ENCODE measurements at places on chromosomes 6 and 20.

DNA sequence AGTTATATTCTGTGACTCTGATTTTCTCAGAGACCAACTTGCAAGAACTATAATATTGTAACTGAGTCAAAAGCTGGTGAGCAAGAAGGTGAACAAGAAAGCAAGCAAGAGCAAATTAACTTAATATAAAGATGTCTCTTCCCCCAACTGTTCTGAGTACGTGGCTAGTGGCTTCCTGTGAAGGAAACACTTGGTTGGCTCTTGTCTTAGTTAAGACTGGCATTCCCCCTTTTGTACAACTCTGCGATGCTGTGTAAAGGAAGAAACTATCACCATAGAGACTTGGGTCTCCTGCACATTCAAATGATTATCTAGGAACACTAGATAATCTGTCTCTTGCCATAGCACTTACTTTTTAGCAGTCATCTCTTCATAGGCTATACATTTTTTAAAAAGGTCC lies 47.3 kb upstream of the TNFAIP3 start:
- DNase-seq = no peak

- DNase-seq = no peak
These were observed 7.0 kb downstream of the BEND3 start for GRCh38 chr6:107108201-107108890.

- DNase-seq = no peak
These were observed 128.1 kb upstream of the AKAP12 start for GRCh38 chr6:151111670-151112069.

GRCh38 chr6:102732898-102733297 lies 1339.4 kb downstream of the GRIK2 start:
- no peak for DNase-seq

DNA sequence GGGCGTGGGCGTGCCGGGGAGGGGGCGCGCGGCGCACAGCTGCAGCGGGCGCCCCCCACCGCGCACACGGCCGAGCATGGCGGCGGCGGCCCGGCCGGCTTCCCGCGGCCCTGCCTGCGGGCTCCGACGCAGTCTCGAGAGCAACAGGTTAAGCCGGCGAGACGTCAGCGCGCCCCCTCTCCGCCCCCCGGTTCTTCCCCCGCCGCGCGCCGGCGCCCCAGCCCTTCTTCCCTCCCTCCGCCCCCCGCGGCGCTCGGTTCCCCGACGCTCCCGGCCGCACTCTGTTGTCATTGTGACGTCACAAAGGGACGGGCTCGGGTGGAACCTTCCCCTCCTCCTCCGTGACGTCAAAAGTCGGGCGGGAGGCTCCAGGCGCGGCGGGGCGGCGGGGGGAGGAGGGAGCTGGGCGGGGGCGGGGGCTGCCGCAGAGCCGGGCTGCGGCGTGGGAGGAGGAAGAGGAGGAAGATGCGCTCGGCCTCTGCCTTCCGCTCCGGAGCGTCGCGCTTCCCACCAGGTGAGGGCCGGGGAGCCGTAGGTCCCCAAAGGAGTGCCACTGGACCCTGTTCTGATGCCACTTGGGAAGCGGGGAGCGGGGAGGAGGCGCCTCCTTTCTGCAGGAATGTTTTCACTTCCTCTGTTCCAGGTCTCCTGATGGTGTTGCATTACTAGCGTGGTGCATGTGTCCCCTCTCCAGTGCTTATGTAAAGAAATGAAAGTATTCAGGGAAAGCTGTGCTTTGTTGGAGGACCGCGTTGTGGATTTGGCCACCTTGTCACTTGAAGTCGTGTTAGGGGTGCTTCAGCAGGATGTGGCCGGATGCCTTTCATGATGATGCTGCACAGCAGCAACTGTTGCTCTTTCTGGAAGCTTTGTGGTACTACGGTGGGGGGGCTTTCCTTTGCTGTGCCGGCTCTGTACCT lies 2.8 kb downstream of the JARID2 start:
- peak; percentile 86 for DNase-seq

DNA sequence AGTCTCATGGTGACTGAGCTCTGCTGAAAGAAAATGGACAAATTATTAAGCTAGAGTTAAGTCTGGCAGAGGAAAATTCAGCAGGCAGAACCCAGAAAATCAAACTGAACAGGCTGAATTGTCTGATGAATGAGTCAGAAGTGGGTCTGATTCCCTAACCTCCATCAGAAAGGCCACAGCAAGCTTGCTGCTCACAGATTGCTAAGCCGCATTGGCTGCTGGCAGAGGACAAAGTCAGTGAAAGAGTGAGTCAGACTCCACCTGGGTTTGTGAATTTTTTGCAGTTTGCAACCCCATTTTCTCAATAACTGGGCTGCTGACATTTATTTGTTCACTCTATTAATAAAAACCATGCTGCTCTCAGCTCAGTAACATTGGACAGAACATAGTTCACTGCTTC lies 191.3 kb downstream of the EPM2A start:
- no peak for DNase-seq

- no peak for DNase-seq
These were observed 18.9 kb upstream of the ITPR3 start for GRCh38 chr6:33602180-33602579.

- peak; percentile 42 for DNase-seq
These were observed 1.7 kb downstream of the STXBP5 start for GRCh38 chr6:147205690-147206600.

GRCh38 chr6:134174672-134175531 lies 122.5 kb upstream of the SLC2A12 start:
- DNase-seq = peak; percentile 82

DNA sequence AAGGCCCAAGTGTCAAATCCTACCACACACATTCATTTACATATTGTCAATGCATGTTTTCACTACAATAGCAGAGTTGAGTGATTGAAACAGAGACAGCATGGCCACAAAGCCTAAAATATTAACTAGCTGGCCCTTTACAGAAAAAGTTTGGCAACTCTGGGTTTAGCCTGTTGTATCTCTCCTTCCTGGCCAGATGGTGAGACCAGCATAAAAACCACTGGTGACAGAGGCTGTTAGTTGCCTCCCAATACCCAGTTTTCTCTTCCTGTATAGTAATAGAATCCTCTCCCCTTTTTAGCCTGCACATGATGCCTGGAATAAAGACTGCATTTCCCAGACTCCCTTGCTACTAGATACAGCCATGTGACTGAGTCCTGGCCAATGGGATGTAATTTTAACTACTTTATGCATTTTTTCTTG lies 100.0 kb upstream of the TAB2 start:
- no peak for DNase-seq

DNA sequence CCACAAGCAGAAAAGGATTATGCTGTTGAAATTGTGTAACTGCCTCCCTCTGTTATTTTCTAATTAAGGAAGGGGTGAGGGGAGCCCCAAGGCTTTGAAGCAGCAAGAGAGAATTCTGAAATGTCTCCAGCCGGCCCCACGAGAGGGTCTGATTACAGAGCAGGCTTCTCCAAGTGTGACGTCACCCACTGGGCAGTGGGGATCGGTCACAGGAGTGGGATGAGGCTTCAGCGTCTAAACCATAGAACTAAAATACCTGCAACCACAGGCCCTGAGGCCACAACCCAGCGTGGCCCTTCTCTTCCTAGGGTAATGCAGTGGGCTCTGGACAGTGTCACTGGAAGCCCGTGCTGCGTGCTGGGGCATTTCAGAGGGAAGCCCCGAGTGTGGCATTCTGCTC lies 38.6 kb upstream of the APCDD1L start:
- no peak for DNase-seq

Data from NCI-H748 treated with DMSO at 0.1 percent for 48 hours (cell line).